ENCODE measurements at places on chromosomes 6 and 20.

- DNase-seq: no peak
These were observed 22.3 kb downstream of the PPP1R16B start for GRCh38 chr20:38827770-38828281.

- no peak for DNase-seq
These were observed 94.6 kb downstream of the CD109 start for GRCh38 chr6:73790574-73790973.

DNA sequence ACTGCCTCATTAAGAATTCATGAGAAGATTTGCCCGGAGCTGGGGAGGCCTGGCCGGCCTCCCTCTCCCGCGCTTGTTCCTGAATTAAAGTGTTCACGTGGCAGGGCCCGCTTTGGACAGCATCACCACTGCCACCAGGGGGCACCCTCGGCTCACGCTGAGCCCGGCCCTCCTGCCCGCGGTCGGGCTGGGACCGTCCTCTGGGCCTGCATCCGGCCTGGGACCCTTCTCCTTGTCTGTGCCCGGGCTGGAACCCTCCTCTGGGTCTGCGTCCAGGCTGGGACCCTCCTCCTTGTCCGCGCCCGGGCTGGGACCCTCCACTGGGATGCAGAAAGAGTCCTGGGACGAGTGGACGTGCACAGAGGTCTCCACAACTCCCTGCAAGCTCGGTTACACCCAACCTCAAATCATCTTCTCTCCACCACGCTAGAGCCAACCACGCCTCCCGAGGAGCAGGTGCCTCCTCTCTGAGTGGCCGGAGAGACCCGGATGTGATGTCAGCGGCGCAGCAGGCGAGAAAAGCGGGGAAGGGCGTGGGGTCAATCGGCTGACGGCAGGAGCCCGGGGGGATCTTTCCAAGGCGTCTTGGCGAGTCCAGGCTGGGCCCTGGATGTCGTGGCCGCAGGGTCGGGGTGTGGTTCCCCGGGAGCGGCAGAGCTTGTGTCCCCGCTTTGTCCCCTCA, 50.9 kb upstream of the DACT2 start:
- peak; percentile 40 for DNase-seq

DNA sequence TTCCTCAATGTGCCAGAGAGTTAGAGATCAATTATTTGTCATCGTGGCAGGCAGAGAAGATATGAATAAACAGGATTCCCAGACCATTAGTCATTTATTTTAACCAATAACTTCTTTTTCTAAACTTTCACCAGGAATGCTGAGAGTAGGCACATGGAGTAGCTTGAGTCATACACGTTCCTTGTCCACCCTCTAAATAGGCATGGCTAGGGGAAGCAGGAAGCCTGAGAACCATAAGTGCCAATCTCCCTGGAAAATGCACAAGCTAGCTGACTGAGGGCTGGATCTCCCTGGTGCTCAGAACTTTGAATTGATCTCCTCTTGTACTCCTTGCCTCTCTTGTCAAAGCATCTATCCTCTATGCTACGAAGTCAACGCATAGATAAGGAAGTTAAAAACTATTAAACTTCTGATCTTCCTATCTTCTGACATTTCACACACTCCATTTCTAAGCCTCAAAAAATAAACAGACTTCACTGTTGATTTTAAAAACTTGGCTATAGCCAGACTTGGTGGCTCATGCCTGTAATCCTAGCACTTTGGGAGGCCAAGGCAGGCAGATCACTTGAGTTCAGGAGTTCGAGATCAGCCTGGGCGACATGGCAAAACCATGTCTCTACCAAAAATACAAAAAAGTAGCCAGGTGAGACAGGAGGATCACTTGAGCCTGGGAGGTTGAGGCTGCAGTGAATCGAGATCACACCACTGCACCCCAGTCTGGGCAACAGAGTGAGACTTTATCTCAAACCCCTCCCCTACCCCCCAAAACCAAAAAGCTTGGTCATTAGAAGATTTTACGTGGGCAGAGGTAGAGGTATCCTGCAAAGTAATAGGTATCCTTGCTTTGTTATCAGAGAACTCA, 11.8 kb downstream of the ADTRP start:
- DNase-seq: no peak

- no peak for DNase-seq
These were observed 110.3 kb upstream of the CEP85L start for GRCh38 chr6:118761645-118762044.

- DNase-seq: no peak
These were observed 531.9 kb upstream of the MAN1A1 start for GRCh38 chr6:119881416-119881815.

DNA sequence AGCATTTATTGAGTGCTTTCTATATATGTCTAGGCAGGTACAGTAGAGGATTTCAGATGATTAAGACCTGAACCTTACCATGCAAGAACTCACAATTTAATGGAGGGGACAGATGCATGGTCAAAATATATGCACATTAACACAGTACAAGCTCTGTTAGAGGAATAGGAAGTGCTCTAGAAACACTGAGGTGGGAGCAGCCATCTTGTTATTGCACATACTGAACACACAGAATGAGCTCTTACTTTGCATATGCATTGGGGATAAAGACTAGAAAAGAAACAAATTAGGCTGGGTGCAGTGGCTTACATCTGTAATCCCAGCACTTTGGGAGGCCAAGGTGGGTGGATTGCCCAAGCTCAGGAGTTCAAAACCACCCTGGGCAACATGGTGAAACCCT, 438.3 kb downstream of the UTRN start:
- DNase-seq: no peak

DNA sequence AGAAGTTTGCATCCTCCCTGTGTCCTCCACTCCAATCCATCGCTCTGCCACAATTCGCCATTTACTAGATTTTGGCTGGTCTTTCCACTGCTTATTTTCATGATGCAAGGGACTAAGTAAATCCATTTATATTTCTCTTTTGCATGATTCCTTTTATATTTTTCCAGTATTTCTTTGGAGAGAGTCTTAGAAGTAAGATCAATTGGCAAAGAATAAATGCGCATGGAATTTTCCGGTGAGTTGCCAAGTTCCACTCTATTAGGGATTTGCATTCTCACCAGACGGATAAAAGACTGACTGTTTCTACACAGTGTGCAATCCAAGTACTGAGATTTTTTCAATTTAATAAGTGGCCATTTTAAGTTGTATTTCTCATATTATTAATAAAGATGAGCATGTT, 91.7 kb upstream of the PHACTR3 start:
- DNase-seq: no peak

DNA sequence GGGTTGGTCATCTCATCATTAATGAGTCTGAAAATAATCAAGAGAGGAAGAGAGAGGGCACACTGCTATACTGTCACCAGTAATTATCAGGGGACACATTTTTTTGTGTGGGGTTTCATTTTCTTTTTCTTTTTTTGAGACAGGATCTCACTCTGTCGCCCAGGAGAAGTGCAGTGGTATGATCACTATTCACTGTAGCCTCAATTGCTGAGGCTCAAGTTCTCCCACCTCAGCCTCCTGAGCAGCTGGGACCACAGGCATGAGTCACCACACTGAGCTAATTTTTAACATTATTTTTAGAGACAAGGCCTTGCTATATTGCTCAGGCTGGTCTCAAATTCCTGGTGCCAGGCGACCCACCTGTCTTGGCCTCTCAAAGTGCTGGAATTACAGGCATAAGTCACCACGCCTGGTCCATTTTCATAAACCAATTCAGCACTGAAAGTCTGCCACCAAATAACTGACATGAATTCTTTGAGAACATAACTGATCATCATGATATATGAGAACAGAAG, 43.3 kb downstream of the EPHA7 start:
- no peak for DNase-seq

DNA sequence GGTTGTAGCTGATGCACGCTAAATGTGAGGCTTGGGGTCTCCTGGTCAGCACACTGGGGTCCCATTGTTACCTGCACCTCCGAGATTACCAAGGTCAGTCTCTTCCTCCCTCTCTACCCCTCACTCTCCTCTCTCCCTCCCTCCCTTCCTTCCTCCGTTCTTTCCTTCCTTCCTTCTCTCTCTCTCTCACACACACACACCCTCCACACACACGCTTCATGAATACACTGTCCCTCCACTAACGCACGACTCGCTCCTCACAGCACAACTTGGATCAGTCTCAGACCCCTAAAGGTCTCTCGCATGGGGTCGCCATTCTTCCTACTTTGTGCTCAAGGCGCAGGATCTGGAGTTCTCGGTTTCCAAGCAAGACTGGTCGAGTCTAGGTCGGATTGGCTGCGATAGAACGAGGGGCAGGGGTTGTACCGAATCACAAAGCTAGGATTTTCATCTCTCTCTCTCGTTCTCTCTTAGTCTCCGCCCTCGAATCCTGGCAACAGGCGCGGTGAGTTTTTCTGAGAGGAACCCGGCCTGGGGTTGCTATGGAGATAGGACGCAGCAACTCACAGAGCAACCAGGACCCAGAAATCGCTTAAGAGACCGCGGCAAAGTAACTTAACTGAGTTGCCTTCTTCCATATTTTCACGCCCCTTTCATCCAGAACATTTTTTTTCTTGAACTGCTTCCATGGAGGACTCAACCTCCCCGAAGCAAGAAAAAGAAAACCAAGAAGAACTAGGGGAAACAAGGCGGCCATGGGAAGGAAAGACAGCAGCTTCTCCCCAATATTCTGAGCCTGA, at the start of gene RSPH4A:
TSS of gene RSPH4A (plus strand) at position 543 of the 800 bp plus-strand sequence. CDS start at position 688, 145 bp downstream.
- DNase-seq: peak; percentile 73

GRCh38 chr6:102216232-102216631, 822.7 kb downstream of the GRIK2 start:
- no peak for DNase-seq

GRCh38 chr6:150755524-150755923, 110.0 kb upstream of the MTHFD1L start:
- no peak for DNase-seq

DNA sequence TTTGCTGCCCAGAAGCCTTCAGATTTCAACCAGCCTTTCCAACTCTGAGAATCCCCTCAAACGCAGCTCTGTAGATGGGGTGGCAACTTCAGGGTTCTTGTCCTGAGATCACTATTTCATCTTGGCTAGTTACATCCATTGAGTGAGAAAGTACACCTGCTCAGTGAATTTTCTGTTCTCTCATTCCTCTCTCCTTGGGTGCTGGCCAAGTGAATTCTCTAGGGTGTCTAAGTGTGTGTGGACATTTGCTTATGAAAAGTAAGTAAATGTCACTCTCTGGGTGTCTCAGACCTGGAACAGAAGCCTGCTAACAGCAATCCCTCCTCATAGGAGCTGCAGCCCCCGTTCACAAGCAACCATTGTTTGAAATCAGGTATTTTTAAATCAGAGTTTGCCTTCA, 3.8 kb downstream of the RIN2 start:
- DNase-seq: no peak

DNA sequence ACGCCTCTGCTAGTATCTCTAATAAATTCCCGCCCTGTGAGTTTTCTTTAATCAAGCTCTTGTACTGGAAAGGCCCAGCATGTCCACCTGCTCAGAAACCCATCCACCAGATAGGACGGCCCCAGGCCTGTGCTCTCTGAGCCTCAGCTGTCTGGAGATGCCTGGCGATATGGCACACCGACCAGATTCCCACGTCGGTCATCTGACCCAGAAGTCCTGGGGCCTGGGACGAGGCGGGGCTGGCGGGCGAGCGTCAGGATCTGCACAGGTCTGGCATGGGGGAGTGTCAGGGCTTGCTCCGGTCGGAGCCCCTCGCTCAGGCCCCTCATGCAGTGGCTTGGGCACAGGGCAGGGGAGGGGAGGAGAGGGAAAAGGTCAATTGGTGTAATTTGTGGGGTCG, 10.2 kb downstream of the RNASET2 start:
- DNase-seq: no peak

GRCh38 chr20:37797669-37798175, 103.9 kb downstream of the CTNNBL1 start:
- DNase-seq: no peak
